IMR-90 (cell line): ENCODE measurements at places on chromosomes 16 and 17. TPM values are rescaled to one million over a fixed set of nuclear protein-coding genes. Genes with fewer than 3 reads are reported as not detected.
A peak's percentile ranks its signal among the peaks of the same experiment; 100 is the strongest.

DNA sequence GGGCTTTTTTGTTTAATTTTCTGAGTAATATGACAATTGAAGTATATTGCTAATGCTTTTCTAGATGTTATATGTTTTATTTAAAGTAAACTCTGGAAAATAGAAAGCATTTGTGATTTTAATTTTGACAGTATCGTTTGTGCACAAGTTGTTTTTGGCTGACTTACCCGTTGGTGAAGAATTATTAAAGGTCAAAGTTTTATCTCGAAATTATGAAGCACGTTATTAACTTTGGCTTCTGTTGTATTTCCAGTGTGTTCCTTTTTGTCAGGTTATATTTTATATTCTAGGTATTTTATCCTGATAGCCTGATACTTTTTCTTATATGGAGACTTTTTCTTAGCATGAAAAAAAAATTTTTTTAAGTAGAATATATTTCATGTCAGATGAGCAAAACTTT lies 16.8 kb downstream of the PRKCA start:
- DNase-seq: no peak

- DNase-seq: peak; percentile 63
Measured at GRCh38 chr17:43021741-43022512, at the start of gene VAT1. Gene VAT1, minus strand, starts transcription at chr17:43022385. Its CDS starts 63 bp downstream, at chr17:43022322.

DNA sequence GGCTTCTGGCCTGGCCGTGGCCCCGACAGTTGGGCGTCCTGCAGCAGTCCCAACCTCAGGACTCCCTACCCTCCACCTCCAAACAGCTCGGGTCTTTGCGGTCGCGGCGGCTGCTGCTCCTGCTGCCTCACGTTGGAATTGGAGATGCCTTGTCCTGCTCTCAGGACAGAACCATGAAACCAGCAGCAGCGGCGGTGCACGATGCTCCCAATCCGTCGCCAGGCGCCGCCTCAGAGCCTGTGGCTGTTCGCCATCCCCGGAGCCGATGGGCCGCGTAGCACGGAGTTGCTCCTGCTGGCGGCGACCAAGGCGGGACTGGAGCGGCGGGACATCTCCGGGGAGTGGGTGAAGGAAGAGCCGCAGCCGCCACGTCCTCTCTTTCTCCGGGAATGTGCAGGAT lies 1965.9 kb downstream of the TP53TG3F start:
- no peak for DNase-seq

- DNase-seq: peak; percentile 68
Measured at GRCh38 chr16:11315510-11315909, 29.7 kb upstream of the RMI2 start.

DNA sequence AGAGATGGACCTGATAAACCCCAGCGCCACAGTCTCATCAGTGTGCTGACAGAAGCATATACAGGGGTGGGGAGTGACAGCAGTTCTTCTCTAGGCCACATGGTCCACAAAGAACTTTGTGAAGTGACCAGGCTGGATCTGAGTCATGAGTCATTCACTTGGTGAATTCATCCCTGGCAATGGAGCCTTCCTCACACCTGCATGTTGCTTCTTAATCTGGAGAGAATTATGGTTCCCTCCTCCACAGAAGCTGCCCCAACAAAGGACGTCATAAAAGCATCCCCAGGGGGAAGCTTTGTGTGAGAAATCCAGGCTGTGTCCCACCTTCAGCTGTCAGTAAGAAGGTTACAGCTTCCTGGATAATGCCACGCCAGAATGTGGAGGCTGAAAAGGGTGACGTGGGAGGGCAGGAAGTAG lies 215.6 kb upstream of the MAF start:
- DNase-seq: no peak

- peak; percentile 1 for DNase-seq
Measured at GRCh38 chr16:51119556-51119955, 31.5 kb downstream of the SALL1 start.

- DNase-seq: no peak
Measured at GRCh38 chr16:23901178-23902033, 65.6 kb downstream of the PRKCB start.

DNA sequence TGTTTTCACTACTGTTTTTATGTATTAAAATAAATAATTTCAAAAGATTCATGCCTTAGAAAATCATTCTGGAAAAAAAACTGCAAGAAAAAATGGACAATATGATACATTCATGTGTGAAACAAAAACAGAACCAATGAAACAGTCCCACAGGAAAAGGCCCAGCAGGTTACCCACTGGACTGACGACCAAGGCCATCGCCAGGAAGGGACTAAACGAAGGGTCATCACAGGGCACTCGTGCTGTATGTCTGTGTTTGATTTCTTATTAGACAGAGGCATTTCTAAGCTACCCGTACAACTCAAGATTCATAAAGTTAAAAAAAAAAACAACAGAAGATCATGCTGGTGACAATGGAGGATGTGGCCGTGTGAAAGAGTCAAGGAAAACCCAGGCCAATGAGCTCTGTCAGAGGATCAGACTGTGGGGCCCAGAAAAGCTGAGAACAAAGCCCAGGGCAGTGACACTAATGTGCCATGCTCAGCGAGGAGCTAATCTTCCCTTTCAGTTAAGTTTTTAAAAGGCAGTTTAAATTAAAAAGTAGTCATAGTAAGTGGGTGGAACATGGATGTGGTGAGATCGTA lies 31.8 kb downstream of the NSMCE1 start:
- no peak for DNase-seq

DNA sequence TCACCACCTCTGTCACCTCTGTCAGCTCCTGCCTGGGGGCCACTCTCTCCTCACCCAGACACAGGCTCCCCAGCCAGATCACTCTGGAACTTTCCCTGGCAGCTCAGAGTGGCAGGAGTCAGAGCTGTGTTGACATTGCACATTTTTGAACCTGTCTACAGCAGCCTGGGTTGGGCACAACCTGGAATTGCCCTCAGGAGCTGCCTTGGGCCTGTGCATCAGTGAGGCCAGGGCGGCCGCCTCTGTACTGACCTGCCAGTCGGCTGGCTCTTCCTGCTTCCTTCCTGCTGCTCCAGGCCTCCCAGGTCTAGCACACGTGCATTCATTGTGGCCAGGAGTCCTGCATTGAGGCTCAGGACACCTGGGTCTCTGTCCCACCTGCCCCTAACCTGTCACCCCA lies 14.2 kb upstream of the TMEM11 start:
- no peak for DNase-seq

- DNase-seq: no peak
Measured at GRCh38 chr17:70613681-70614080, 444.3 kb downstream of the KCNJ2 start.

- DNase-seq: peak; percentile 25
Measured at GRCh38 chr16:82684256-82684655, 57.5 kb downstream of the CDH13 start.

Gene YPEL3
- total RNA-seq: 1.1 and 3.1 TPM in 2 replicates

Gene SPNS3
- total RNA-seq: 0.18 TPM in 1 of 2 replicates, not detected in the other

Gene CHST4
- under 0.01 TPM in 1 of 2 replicates, not detected in the other for total RNA-seq

Gene RASL10B
- 3.6 and 4.7 TPM in 2 replicates for total RNA-seq

Gene RUNDC3A
- total RNA-seq: under 0.01 TPM in 2 replicates

Gene HBQ1
- not detected in 2 replicates for total RNA-seq
